ENCODE measurements at places on chromosomes 13 and 19.
A peak's percentile ranks its signal among the peaks of the same experiment; 100 is the strongest.

GRCh38 chr13:80821466-80821865, 480.5 kb upstream of the SPRY2 start:
- DNase-seq: no peak

DNA sequence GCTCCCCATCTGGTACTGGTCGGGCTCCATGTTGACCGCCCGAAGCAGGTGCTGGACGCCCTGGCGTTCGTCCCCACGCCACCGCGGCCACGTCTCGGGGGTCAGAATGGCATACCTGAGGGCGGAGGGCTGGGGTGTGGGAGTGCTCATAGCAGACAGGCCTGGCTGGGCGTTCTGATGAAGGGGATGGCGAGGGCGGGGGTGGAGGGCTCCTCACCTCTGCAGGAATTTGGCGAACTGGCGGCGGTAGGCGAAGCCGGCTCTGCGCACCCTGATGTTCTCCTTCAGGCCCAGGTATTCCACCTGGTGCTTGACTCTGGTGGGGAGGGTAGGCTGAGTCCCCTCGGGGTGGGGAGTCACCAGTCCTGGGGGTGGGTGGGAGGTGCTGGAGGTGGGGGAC, 22.3 kb upstream of the ZNF414 start:
- no peak for DNase-seq

GRCh38 chr13:103315711-103316110, 249.5 kb upstream of the SLC10A2 start:
- DNase-seq: no peak

GRCh38 chr19:50154529-50154928, 8.6 kb downstream of the IZUMO2 start:
- DNase-seq: no peak

- peak; percentile 16 for DNase-seq
Measured at GRCh38 chr13:86946734-86947133, 724.4 kb upstream of the SLITRK5 start.

DNA sequence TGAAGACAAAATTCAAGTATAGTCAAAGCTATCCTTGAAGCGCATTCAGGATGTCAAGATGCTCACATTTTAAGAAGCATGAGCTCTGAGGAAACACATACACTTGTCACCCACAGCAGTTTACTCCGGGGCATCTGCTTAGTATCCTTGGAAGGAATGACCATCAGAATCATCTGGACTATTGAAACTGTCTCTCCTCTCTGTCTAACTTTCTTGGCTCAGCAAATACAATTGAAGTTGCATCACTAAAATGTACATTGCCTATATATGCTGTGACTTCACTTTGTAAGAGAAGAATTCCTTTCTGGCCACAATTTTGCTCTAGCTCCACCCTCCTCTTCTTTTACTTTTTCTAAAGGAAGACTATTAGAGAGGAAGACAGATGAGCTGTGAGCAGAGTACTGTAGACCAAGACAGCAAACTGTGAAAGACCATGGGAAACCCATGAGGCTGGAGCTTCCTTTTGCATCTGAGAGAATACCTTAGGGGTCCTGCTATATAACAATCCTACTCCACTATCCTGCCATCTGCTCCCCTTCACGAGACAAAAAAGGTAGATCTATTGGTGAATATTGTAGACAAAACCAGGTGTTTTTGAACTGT, 906.3 kb downstream of the PCDH9 start:
- no peak for DNase-seq

DNA sequence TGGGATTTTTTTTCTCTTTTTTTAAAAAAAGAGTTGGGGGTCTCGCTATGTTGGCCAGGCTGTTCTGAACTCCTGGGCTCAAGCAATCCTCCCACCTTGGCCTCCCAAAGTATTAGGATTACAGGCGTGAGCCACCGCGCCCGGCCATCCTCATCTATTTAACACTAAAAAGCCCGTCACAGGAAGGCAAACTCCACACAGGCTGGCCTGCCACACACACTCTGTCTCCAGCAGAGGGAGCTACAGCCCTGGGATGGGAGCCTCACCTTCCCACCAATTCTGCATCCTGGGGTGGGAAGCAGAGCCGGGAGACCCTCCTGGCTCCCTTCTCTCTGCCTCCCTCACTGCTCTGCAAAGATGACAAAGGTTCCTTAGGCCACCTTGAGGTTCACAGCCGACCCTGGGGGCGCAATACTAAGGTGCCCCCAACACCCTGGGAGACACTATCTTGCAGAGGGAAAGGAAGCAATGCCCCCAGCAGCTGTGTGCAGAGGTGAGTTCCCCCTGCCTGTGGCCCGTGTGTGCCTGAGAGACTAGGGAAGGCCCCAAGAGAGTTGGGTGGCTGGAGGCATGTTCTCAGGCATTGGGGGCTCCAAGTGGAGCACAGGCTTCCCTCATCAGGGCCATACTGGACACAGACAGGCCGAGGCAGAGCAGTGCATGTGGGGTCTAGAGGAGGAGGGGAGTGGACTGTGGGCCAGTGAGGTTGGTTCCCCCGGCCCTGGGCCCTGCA, 27.4 kb upstream of the TIMM44 start:
- DNase-seq: peak; percentile 78

GRCh38 chr19:18044825-18045304, 36.9 kb downstream of the ARRDC2 start:
- DNase-seq: peak; percentile 82

- peak; percentile 52 for DNase-seq
Measured at GRCh38 chr19:3142292-3142670, 6.4 kb downstream of the GNA15 start.

DNA sequence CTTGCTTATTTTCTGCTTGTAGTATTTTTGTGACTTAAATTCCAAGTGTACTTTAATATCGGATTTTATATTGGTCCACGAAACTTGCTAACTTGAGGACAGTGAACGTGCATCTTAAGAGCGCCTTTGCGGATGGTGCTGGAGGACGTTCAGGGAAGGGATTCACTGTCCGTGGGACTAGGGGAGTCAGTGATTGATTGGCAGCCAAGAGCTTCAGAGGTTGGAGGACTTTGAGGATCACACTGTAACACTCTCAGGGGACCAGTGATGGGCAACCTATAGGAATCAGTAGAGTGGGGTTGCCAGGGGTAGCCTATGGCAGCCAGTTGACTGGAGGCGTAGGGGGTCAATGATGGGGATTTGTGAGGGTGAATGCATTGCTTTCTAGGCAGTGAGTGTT, 516 bp downstream of the ZNF175 start:
- peak; percentile 33 for DNase-seq

- DNase-seq: peak; percentile 9
Measured at GRCh38 chr13:87999788-88000187, 328.6 kb downstream of the SLITRK5 start.

DNA sequence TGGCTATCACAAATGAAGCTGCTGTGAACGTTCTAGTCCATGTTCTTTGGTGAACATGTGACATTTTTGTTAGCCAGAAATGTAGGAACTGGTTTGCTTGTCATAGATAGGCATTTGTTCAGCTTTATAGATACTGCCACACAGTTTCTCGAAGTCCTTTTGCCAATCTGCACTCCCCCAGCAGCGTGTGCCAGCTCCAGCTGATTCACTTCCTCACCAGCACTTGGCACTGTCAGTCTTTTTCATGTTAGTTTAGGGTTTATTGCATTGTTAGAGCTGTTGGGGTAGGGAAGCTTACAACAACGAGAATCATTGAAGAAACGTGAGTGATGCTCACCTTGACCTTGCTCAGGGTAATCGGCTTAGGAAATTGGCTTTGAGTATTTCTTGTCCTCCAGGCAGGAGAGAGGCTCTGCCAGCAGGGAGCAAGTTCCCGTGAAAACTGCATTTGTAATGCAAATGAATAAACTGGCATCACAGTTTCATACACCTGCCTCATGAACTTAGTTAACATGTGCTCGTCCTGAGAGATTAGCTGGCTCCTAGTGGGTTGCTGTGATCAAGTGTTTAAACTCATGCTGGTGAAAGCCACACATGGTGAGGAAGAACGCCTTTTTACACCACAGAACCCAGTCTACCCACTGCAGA, 83.9 kb downstream of the ING1 start:
- DNase-seq: no peak

- DNase-seq: no peak
Measured at GRCh38 chr19:30722186-30722585, 350.0 kb downstream of the ZNF536 start.

DNA sequence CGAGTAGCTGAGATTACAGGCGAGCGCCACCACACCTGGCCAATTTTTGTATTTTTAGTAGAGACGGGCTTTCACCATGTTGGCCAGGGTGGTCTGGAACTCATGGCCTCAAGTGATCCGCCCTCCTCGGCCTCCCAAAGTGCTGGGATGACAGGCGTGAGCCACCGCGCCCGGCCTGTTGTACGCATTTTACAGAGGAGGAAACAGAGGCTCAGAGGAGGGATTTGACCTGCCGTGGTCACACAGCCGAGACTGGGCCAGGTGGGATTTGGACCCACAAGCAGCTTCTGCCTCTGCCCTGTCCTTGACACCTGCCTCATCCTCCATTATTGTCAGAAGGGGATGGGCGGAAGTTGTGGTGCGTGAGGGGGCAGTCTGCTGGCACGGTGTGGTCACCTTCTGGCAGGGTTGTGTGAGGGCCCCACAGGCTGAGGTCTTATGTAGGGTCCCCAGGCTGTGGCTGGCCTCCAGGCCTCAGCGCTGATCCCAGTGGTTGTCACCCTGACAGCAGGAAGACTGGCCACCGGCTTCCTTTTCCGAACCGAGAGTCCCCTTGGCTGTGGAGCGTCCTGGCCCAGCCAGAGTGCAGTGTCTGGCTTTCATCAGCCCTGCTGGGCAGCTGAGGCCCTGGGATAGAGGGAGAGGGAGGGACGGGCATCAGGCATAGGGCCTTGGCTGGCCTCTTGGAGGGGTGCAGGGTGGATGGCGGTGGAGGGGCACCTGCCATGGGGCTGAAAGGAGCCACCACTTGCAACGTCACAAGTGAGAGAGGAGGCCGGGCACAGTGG, 20.3 kb downstream of the NFIC start:
- no peak for DNase-seq

GRCh38 chr19:48250290-48251025, 5.3 kb downstream of the CARD8 start:
- DNase-seq: no peak

DNA sequence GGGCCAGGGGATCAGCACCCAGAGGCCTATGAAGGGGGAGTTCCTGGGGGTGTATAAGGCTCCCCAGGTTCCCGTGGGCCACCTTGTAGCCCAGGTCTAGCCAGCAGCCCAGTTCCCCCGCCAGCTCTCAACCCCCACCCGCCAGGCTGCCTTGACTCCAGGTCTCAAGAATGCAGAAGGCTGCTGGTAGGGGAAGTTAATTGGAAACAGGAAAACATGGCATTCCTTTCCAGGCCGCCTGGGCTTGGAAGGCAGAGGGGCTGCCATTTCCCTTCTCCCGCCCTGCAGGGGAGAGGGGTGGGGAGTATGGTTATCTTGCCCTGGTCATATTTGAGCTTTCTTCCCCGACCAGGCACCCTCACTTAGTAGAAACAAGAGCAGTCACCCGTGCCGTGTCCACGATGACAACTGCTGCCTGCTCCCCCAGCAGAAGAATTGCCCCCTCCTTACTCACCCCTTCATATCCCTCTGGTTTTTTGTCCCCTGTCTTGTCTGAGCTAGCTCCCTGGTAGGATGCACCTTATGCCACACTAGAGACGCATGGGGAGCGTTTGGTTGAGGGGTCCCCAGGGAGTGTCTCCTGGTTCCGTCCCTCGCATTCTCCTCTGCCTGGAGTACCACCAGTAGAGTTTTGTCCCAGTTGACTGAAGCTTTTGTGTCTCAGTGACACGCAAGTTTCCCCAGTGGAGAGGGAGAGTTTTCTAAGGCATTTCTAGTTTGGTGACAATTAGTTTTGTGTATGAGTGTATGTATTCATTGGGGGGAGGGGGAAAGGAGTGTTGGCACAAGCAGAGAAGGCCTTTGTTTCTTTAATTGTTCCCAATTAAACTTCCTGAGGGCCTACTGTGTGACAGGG, 4.5 kb downstream of the BICRA start:
- no peak for DNase-seq

- DNase-seq: peak; percentile 23
Measured at GRCh38 chr13:24505756-24506155, 6.8 kb downstream of the PARP4 start.

DNA sequence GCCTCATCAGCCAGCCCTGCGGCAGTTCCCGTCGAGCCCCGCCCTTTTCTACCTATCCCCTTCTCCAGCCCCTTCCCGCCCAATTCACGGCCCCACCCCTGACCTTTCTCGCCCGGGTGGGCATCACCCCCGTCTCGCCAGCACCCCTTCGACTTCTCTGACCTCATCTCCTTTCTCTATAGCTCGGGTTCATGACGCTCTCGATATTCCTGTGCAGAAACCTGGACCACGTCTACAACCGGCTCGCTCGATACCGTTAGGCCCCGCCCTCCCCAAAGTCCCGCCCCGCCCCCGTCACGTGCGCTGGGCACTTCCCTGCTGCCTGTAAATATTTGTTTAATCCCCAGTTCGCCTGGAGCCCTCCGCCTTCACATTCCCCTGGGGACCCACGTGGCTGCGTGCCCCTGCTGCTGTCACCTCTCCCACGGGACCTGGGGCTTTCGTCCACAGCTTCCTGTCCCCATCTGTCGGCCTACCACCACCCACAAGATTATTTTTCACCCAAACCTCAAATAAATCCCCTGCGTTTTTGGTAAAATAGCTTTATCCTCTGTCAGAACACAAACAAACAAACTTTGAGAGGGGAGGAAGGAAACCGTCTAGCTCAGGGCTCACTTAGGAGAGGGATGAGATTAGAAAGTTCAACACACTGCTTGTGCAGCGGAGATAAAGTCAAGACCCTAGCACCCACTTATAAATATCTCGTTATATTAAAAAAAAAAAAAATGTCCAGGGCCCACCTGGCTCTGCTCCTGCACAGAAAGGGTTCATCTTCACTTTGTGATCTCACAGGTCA, 5.1 kb downstream of the CD37 start:
- DNase-seq: no peak

GRCh38 chr19:9914315-9915207, 21.8 kb downstream of the OLFM2 start:
- DNase-seq: peak; percentile 93

GRCh38 chr19:1351381-1351851, 32.3 kb upstream of the NDUFS7 start:
- DNase-seq: no peak

DNA sequence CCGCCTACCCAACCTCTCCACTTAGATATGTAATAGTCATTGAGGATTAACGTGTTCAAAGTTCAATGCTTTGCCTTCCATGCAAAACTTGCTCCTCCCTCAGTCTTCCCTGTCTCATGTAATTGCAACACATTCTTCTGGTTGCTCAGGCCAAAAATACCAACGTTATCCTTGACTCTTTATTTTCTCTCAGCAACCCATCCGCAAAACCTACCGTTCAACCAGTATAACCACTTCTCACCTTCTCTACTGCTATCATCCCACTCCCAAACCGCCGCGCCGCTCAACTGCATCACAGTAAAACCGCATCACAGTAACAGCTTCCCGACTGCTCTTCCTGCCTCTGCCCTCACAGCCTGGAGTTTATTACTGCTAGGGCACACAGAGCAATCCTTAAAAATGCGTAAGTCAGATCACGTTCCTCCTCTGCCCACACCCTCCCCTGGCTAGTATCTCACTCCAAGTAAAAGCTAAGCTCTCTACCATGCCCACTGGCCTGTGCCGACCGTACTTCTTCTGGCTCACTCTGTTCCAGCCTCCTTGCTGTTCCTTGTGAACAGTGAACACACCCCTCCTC, 8.2 kb downstream of the MTIF3 start:
- DNase-seq: peak; percentile 34

- DNase-seq: no peak
Measured at GRCh38 chr19:13042443-13043130, 47.3 kb downstream of the NFIX start.

All from hematopoietic multipotent progenitor cell treated with erythropoietin and hydrocortisone succinate and interleukin-3 and kit ligand, for 6 days (in vitro differentiated cells).